ENCODE measurements at places on chromosomes 6 and 20. TPM values are rescaled to one million over a fixed set of nuclear protein-coding genes. Genes with fewer than 3 reads are reported as not detected.

- peak; percentile 36 for DNase-seq
These were observed 533 bp downstream of the ZFAND3 start for GRCh38 chr6:37819802-37820717.

- no peak for DNase-seq
These were observed 10.5 kb downstream of the SNAI1 start for GRCh38 chr20:49993301-49993751.

DNA sequence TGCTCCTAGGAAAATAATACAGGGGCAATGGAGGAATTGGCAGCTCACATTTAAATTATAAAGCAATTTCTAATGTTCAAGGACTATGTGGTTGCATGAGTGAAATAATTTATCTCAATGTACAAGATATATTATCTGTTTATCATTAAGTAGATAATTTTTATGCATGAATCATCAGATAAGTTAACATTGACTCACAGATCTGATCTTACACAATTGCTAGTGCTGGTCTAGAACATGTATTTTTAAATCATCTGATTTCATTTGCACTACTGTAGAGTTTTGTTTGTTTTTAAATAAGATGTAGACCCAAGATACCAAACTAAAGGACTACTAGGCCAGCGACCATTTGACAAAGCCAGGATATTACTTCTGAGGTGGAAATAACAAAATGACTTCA, 199.2 kb downstream of the BMP2 start:
- no peak for DNase-seq

DNA sequence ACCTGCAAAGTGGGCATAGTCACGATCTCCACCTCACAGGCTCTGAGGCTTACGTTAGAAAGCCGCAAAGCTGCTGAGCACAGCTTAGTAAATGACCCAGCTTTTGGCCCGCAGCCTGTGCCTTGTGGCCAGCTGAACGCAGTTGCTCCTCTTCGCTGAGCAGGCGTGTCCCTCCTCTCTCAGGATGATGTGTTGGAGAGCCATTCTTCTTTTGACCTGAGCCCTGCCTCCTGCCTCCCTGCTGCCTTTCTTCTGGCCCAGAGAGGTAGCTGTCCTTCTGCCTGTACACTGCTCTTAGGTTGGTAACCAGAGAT, 47.6 kb upstream of the MYL9 start:
- DNase-seq: peak; percentile 85

DNA sequence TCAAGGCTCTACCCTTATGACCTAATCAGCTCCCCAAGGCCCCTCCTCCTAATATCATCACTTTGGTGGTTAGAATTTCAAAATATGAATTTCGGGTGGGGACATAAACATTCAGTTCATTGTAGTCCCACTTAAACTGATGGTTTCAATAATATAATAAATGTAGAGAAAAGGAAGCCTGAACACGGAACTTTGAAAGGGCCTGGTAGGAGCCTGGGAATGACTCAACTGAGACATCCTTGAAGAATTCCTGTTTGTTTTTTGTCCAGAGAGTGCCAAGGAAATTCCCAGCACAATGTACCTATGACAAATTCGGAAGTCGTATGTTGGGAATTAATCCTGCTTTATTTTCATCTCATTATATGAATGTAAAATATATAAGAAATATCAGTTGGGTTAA, 457.9 kb downstream of the PLCB1 start:
- DNase-seq: peak; percentile 4

- no peak for DNase-seq
These were observed 2.7 kb downstream of the GUCA1A start for GRCh38 chr6:42175860-42176259.

- DNase-seq: no peak
These were observed 91.8 kb downstream of the PLEKHG1 start for GRCh38 chr6:150691463-150691862.

DNA sequence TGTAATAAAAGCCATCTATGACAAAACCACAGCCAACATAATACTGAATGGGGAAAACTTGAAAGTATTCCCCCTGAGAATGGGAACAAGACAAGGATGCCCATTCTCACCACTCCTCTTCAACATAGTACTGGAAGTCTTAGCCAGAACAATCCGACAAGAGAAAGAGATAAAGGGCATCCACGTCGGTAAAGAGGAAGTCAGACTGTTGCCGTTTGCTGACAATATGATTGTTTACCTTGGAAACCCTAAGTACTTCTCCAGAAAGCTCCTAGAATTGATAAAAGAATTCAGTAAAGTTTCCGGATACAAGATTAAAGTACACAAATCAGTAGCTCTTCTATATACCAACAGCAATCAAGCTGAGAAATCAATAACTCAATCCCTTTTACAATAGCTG, 14.0 kb upstream of the RUNX2 start:
- no peak for DNase-seq

Gene GABRR1
- total RNA-seq: not detected

Gene HLA-DRB1
- not detected for total RNA-seq

Gene NMBR
- total RNA-seq: 0.14 TPM

Gene METTL24
- not detected for total RNA-seq
